ENCODE measurements at places on chromosomes 6 and 20.
A peak's percentile ranks its signal among the peaks of the same experiment; 100 is the strongest.

DNA sequence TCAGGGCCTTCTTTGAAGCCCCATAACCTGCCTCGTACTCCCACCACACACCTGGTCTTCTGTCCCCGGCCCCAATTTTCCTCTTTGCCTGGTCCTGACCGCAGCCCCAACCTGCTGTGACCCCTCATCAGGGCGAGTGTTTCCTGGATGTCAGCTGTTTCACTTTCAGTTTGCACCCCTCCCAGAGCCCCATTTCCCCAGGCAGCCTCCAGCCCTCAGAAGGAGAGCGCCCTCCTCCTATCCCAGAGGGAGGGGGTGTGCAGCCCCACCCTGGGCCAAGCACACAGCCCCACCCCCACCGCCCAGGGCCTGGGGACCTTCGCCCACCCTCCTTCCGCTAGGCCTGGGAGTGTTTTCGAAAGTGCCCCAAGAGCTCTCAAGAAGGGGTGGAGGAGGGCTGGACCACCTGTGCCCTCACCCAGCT is 1.5 kb downstream of the BAK1 start:
- no peak for DNase-seq

DNA sequence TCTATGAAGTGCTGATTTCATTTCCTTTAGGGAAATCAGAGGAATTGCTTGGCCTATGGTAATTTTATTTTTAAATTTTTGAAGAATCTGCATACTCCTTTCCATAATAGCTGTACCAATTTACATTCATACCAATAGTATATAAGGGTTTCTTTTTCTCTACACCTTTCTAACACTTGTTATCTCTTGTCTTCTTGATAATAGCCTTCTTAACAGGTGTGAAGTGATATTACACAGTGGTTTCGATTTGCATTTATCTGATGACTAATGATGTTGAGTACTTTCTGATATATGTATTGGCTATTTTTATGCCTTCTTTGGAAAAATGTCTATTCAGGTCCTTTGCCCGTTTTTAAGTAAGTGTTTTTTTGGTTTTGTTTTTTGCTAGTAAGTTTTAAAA is 40.8 kb downstream of the SMAP1 start:
- DNase-seq: no peak

DNA sequence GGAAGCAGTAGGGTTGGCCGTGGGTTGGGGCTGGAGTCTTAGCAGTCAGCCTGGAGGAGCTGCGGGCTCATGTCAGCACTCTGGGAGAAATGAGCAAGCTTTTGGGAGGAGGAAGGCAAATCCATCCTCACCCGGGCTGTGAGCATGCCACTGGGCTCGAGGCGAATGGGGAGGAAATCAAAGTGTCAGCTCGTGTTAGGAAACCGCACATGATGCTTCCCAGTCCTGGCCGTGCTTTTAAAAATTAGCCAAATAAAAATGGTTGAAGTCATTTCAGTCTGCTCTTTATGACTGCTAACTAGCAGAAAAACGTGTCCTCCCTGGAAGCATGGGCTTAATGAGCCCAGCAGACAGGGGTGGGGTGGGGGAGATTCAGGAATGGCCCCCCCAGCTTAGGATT is 98.1 kb downstream of the NFATC2 start:
- DNase-seq: peak; percentile 61

GRCh38 chr6:151629791-151630190 is 136.0 kb downstream of the CCDC170 start:
- no peak for DNase-seq

GRCh38 chr20:47688385-47689381 is 96.6 kb downstream of the SULF2 start:
- no peak for DNase-seq

GRCh38 chr6:41639809-41640371 is 1.6 kb downstream of the MDFI start:
- DNase-seq: peak; percentile 84

- no peak for DNase-seq
These were observed 68.6 kb downstream of the BMP6 start for GRCh38 chr6:7794509-7794908.

- DNase-seq: no peak
These were observed 187.8 kb upstream of the JAG1 start for GRCh38 chr20:10861619-10862018.

GRCh38 chr20:15455279-15455678 is 1117.9 kb upstream of the FLRT3 start:
- no peak for DNase-seq

- no peak for DNase-seq
These were observed 764.9 kb upstream of the MMS22L start for GRCh38 chr6:98047871-98048270.

DNA sequence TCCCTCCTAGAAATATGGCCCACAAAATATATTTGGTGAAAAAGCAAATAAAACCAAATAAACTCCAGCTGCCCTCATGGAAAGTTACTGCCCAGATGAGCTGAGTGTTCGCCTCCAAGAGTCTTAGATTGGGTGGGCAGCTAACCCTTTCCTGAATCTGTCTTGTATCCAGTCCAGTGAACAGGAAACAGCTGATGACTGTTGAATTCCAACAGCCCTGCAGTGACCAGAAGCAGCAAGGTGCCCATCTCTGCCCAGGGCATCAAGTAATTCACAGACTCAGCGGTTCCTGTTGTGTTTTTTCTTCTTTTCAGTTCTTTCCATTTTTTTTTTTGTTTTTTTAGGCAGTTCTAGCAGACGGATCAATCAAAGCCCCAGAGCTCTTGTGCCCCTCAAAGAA is 199.2 kb downstream of the UBE3D start:
- DNase-seq: no peak

GRCh38 chr20:17634661-17635331 is 47.2 kb downstream of the RRBP1 start:
- DNase-seq: no peak

GRCh38 chr20:8782804-8783203 is 286.1 kb upstream of the PLCB4 start:
- DNase-seq: no peak

DNA sequence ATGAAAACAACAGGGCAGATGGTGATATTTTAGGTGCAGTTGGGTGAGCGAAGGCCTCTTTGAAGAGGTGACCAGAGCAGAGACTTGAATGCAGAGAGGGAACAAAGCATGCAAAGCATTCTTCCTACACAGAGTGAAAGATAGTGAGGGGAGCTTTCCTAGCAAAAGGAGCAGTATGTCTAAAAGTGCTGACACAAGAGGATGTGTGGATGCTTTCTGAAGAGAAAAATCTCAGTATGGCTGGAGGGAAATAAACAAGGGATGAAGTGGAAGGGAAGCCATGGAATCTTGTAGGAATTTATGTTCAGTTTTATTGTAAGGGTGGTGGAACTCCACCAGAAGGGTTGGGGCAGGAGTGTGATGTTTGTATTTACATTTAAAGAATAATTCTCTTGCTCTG is 128.6 kb downstream of the F13A1 start:
- DNase-seq: no peak

GRCh38 chr20:2986466-2986865 is 57.0 kb upstream of the GNRH2 start:
- DNase-seq: no peak

DNA sequence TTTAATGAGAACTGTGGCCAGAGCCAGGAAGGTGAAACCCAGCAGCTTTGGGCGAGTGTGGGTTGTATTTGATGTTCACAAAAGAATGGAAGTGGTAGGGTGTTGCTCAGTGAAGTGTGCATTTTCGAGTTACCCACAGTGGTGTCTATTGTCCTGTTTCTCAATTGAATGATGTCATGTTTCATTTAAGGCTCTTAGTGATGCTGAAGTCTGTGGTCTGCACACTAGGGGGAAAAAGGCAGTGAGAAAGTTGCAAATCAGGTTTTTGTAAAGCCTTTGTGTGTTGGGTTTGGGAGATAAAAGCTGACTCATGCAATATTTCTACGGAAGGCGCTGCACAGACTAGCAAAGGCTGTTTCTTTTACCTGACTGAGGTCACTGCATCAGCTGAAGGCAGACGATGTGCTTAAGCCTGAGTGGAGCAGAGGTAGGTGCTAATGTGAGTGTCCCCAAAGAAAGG is 121.1 kb downstream of the PLEKHG1 start:
- no peak for DNase-seq

GRCh38 chr6:117194271-117194670 is 71.1 kb upstream of the VGLL2 start:
- DNase-seq: no peak

GRCh38 chr6:68400396-68400795 is 234.7 kb upstream of the ADGRB3 start:
- DNase-seq: no peak

DNA sequence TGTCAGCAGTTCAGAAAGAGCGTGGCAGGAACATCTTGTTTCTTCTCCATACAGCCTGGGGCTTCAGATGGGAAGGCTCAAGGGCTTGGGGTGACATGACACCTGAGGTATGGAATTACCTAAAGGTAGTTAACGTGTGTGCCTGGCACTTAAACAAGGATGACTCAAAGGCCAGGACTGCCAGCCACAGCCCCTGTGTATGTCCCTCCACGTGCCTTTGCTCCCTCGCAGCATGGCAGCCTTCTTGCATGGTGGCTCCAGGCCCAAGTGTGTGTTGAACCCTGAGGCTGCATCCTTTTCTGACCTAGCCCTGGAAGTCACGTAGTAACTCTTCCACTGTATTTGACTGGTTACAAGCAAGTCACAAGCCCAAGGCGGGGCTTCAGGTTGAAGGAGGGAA is 33.6 kb upstream of the MYL9 start:
- DNase-seq: no peak

DNA sequence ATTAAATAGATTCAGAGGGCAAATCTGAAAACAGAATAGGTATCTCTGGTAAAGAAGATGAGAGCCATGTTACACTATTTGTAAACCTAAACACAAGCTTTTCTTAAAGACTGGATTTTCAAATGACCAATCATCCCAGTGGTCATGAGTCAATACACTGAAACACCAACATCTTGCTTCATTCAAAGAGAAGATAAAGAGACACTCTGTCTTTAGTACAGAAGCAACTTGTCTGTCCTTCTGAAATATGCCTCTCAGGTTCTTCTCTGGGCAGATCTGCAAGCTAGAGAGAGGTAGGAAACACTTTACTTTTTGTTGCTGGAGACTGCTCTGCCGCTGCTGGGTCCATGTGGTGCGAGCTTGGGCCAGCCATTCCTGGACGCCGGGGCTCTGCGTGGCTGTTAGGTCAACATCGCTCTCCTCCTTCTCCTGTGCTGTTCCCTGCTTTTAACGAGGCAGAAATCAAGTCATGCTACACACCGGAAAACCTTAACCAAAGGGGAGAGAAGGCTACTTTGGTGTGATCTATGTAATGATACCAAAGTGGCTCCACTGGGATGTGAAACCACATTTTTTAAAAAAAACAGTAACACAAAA is 368.2 kb downstream of the SYNE1 start:
- DNase-seq: no peak

DNA sequence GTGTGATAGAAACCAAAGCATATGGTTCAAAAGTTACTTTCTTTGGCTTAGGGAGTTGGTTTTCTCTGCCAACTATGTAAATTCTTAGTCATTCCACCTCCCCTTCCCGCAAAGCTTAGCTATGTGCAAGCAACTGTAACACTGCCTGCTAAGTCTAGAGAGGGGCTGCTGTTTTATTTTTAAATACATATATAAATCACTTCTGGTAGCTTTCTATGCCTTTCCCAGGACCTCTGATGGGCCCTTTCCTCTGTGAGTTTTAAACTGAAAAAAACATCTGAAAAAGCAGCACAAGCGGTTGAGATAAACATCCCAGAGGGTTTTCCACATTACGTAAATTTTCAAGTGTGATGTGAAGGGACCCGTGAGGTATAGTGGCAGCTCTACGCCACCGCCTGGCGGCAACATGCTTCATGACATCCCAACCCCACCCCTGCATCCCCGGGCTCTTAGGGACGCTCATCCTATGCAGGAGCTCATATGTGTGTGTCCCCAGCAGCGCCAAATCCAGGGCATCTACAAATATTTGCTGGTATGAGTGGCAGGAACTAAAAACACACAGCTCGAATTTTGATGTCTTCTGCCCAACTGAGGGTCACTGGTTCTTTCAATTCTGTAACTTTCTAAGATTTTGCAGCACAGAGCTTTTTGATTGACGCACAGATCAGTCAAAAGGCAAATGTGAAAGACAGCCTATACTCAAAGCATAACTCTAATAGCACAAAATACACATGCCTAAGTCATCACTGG is 12.7 kb downstream of the SAYSD1 start:
- peak; percentile 54 for DNase-seq

GRCh38 chr6:158569036-158569435 is 9.1 kb downstream of the TMEM181 start:
- no peak for DNase-seq
